ENCODE measurements at places on chromosomes 3 and 15.

GRCh38 chr3:32480604-32481003, 22.0 kb downstream of the CMTM6 start:
- DNase-seq, result no peak

GRCh38 chr15:74384881-74385643, 17.6 kb upstream of the CYP11A1 start:
- no peak for DNase-seq

GRCh38 chr15:75723847-75724660, 11.4 kb upstream of the CSPG4 start:
- DNase-seq, result peak; percentile 22

GRCh38 chr3:133191818-133192217, 153.6 kb downstream of the TMEM108 start:
- no peak for DNase-seq

DNA sequence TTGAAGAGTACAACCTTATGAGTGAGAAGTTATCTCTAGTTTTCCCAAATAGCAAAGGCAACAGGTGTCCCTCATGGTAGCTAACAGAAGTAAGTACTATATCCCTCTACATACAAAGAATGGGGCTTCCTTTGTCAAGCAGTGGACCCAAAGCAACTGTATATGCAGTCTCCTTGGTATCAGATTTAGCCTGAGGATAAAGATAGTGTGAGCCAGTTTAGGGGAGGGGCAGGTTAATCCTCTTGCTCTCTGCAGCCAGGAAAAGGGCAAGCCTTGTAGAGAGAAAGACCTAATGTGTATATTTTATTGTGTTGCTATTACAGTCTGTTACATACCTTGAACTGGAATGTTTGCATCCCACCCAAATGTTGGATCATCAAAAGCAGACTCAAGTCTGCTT, 117.9 kb upstream of the COL8A1 start:
- DNase-seq, result no peak

- no peak for DNase-seq
These were observed 34.7 kb downstream of the SLC28A1 start for GRCh38 chr15:84919106-84919667.

DNA sequence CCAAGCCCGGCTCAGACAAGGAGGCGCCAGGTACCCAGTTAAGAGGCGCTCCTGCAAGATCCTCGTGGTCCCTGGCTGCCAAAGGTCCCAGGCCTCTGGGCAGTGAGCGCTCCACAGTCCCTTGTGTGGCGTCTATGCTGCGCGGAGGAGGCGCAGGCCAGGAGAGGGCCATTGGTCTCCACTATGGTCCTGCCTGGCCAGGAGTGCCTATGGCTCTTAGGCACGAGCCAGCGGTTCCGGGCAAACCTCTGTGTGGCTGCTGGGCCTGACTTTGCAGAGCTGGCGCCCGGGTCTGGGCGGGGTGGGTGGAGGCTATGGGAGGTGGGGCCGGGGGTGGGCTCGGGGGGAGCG, 660 bp upstream of the ADAMTSL3 start:
- DNase-seq, result no peak

- no peak for DNase-seq
These were observed 272.4 kb upstream of the TPM1 start for GRCh38 chr15:62770111-62770660.

DNA sequence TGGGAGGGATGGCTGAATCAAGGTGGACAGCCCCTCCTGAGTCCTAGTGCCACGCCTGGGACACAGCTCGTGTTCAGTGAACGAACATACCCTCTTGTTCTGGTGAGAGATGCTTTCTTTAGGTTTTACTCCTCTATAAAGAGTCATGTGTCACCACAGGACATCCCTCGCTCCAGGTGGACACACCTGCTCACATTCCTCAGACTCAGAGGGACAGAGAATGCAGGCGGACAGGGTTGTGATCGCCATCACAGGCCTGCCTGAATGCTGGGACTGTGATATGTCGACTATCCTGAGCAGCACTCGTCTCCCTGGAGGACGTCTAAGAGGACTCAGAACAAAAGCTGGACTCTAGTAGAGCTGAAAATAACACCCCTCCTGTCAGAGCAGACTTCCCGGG, 96.4 kb upstream of the SNRPA1 start:
- DNase-seq, result no peak

DNA sequence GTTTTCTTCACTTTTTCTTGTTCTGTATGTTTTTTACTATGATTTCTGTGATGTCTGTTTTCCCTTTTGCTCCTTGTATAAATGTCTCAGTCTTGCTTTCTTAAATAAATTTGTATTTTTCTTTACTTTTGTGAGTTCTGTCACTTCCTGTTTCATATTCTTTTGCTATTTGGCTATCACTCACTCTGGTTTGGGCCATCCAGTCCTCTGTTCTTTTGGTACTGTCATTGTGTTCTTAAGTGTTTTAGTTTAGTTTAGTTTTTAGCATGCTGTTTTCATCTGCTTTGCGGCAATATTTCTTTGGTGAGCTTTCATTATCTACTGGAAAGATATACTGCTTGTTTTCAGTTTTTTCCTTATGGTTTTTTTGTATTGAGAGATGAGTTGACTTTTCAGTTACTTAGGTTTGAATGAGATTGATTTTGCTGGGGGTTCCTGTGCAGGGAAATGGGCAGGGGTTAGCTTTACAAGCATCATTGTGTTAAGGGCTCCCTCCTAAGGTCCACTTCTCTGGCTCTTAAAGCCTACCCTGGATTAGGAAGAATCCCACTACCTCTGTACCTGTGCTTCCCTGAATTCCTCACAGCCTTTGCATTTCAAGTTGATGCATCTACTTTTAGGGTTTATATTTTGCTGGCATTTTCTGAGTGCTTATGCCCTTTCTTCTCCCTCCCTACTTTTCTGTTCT, 35.1 kb downstream of the PDCD6IP start:
- no peak for DNase-seq

Data from stimulated activated CD4-positive, alpha-beta T cell treated with anti-CD3 and anti-CD28 coated beads, TNF-alpha, amount 100 ng/mL, for 48 hours (primary cell).